ENCODE measurements at places on chromosomes 3 and 15.

- DNase-seq, result no peak
These were observed 11.0 kb upstream of the ONECUT1 start for GRCh38 chr15:52800828-52801747.

DNA sequence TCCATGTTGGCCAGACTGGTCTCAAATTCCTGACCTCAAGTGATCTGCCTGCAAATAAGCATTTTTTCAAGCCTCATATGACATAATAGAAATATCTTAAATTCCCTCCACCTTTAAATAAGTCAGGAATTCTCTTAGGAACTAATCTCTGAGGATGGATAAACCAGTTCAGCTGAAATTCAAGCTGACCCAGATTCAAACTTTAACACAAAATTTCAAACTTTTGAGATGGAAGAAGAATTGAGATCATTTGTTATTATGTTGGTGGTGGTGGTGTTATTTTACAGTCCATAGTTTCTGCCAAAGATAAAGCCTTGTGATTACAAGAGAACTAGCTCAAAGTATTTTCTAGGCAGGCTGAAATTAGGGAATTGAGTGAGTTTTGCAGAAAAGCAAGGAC lies 85.5 kb downstream of the SSR3 start:
- DNase-seq, result no peak

DNA sequence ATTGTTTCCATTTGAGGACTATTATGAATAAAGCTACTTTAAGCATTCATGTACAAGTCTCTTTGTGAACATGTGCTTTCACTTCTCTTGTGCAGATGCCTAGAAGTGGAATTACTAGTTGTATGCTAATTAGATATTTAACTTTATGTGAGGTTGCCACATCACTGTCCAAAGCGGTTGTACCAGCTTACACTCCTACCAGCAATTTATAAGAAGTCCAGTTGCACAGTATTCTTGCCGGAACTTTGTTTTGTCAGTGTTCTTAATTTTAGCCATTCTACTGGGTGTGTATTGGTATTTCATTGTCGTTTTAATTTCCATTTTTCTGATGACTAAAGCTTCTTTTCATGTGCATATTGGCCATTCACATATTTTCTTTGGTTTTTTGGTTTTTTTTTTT lies 29.1 kb downstream of the SEMA3G start:
- DNase-seq, result no peak

DNA sequence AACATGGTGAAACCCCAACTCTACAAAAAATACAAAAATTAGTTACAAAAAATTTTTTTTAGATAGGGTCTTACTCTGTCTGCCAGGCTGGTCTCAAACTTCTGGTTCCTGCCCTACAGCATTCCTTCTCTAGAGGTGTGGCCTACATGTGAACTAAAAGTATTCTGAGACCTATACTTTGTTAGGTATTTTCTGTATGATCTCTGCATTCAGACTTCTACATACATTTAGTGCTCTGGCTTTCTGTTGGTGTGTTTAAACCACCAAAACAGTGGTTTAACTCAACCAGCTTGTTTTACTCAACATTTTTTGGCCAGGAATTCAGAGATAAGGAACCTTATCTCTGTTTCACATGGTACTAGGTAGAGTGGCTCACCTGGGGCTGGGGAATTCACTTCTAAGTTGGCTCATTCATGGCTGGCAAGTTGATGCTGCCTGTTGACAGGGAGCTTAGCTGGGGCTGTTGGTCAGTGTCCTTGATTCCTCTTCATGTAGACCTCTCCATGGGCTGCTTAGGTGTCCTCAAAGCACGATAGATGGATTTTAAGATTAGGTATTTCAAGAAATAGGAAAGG lies 41.4 kb upstream of the BSN start:
- no peak for DNase-seq

DNA sequence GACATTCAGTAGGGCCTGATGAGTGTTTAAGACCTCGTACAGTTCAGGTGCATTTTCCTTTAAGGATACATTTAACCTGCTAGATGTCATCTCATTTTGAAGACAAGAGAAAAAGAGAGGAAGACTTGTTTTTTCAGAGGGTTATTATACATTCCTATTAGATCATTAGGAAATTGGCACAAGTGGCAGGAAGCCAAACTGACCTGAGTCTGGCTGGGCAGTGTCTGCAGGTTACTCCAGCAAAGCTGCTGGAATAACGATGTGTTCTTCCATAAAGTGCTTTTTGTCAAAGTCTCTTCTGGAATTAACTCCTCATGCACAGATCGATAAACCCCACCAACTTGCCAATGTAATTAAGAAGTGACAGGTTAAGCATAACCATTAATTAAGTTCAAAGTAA lies 396.4 kb upstream of the TPRG1 start:
- DNase-seq, result no peak

- no peak for DNase-seq
These were observed 66.5 kb downstream of the CHSY1 start for GRCh38 chr15:101185336-101185735.

DNA sequence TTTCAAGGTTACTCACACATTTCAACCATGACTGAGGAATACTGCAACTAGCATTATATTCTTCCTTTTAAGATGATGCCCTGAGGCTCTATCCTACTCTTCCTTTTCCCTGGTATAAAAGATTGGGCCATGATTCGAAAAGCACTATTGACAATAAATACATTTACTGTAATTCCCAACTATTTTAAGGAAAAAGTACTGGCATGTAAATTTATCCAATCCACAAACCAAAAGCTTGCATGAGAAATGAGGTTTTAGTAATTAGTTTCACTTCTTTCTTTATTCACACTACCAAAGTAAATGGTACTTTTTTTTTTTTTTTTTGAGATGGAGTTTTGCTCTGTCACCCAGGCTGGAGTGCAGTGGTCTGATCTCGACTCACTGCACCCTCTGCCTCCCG lies 310.2 kb downstream of the LRRC3B start:
- no peak for DNase-seq

GRCh38 chr3:46866720-46867549 lies 3.7 kb upstream of the MYL3 start:
- DNase-seq, result no peak

- no peak for DNase-seq
These were observed 12.1 kb upstream of the PRR23E start for GRCh38 chr3:127180859-127181258.

GRCh38 chr3:123478314-123478713 lies 29.4 kb upstream of the ADCY5 start:
- no peak for DNase-seq

DNA sequence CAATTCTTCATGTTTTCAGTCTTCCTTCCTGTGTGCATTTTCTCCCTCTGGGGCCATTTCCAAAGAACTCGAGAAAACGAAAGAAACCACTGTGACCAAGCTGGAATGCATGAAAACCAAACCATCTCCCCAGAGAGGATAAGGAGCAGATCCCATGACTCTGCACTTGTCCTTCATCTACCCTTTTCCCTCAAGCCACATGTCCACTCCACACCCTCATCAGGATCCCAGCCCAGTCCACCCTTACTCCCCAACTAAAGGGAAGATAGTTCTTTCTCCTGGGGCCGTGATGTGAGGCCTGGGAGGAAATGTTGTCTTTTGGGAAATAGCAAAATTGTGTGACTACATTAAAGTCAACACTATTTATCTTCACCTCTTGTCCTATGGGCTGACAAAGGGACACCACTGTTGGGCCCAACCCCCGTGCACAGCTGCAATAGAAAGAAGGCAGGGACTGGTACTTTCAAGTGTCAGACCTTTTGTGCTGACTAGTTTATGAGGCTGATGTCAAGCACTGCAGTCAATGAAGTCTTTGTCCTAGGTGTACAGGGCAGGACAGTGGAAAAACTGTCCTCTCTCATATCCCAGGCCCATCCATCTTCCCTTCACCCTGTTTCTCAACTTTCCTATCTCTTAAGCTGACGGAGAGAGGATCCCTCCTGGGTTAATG lies 487.1 kb upstream of the NR2F2 start:
- DNase-seq, result no peak

DNA sequence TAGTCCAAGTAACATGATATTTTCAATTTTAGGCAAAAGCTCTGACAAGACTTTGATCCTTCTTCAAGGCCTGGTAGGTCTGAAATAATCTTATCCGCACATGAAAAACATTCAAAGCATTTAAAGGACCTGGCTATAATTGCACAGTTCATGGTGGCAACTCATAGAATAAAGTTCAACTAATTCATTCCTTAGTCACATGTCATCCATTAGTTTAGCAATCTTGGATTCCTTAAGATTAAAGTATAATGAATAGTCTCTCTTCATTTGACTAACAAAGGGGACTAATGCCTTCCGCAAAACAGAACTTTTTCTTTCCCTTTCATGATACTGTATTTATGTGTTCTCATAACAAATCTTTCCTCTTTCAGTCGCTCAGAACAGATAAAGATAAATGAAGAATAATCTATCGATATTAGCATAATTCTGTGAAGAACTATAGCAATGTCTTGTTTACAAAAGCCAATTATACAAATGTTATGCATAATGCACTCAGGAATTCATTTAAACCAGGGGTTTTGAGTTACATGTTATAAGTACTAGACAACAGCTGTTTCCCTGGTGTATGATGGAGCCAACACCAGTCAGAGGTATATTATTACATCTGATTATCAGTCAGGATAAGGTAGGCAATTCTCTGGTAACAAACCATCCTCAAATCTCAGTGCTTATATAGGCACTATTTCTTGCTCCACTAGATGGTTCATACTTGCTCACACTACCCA lies 172.5 kb downstream of the POTEB3 start:
- DNase-seq, result no peak

GRCh38 chr15:98996169-98996568 lies 11.4 kb downstream of the PGPEP1L start:
- no peak for DNase-seq

DNA sequence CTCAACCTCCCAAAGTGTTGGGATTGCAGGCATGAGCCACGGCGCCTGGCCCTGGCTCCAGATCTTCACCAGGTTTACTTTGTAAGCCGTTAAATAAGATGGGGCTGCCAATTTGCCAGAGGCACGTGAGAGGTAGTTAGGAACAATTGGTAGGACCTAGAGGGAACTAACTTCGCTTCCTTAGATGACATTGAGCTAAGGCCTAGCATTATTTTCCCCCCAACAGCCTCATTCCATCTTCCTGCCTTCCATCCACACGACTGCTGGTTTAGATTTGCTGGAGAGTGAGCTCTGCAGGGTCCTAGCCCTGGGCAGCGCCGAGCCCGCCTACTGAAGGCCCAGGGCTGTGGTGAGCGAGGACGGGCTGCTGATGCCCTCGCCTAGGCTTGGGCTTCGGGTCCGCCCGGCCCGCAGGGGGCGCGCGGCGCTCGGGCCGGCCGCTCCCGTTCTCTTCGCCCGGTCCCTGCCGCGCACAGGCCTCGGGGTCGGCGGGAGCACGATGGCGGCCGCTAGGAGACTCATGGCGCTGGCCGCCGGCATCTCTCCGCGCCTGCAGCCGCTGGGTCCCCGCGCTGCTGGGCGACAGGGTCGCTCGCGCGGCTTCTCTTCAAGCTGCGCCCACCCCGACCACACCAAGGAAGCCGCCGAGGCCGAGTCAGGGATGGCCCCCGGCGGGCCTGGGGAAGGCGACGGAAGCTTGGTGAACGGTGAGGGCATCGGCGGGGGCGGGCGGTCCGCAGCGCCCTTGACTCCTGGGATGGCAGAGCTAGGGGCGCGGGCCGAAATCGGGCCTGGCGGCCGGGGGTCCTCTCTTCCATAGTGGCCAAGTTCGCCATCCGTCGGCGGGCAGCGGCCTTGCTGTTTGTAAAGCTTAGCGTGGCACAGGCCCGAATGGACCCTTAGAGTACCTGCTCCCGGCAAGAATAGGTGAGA lies 21.9 kb downstream of the DHX30 start:
- DNase-seq, result peak; percentile 62
